ENCODE measurements at places on chromosomes 6 and 20.

- DNase-seq = no peak
These were observed 60.7 kb downstream of the BMP7 start for GRCh38 chr20:57205606-57206219.

DNA sequence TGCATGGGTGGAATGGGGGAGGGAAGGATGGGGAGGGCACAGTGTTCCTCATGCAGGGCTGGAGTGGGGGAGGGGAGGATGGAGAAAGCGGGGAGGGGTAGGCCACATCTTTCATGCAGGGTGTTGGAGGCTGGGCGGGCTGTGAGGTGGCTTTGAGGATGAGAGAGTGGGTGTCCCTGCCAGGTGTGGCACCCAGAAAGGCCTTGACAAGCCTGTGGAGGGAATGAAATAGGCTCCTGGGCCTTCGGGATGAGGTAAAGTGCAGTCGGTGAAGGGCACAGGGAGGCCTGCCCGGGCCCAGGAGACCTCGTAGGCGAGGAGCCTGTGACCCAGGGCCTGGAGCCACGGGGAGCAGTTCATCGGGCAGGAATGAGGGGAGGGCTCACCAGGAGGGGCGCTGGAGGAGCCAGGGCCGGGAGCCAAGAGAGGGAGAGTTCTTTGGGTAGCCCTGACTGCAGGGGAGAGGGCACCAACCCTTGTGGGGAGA, 7.6 kb downstream of the CEBPB start:
- DNase-seq = no peak

- DNase-seq = no peak
These were observed 46.2 kb upstream of the EEF1A1 start for GRCh38 chr6:73566954-73567591.

DNA sequence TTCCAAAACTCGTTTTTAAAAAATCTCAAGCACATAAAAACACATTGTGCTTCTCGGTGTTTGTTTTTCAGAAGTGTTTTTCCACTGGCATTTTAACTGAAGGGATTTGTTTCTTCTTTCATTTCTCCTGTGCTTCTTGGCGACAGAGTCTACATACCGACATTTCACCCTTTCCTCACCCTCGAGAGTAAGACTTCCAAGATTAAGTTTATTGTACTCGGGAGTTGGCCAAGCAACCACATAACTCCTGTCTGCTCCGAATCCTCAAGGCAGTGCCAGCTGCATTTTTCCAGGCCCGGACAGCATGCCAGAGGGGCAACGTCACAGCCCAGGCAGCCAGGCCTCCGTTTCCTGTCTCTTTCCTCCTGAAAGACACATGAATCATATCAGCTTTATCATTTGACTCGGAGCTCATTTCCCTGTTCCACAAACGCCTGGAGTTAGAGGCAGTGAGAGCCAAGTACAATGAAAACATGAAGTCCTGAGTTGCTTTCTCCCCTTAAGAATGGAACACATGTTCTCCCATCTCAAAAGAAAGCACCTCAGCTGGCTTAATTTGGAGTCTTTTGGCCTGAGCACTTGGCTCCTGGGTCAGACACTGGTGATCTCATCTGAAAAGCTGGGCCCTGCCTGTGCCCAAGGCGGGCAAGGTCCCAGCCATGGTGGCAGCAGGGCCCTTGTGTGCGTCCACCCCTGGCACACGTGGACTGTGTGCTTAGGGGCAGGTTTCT, 23.2 kb upstream of the FAM50B start:
- no peak for DNase-seq

DNA sequence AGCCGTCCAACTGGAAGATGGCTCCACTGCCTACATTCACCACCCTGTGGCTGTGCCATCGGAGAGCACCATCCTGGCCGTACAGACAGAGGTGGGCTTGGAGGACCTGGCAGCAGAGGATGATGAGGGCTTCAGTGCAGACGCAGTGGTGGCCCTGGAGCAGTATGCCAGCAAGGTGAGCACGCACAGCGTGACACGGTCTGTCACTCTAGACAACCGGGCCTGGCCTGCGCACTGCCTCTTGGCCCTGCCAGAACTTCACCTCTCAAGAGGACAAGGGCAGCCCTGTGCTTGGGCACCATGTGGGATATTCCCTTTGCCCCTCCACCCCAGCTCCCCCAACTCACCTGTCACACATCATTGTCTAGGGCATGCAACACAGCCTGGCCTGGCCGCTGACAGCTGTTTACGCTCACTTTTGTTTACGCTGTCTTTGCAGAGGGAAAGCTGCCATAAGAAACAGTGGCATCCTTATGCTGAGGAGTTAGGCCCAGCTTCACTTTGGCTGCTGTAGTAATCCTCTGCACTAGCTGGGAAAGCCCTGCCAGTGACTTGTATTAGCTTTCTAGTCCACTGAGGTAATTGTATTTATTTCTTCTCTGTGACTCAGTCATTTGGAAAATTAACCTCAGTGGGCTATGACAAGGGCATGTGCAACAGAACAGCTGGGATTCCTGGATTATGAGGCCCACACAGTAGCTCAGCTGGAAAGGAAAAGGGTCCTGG, 9.8 kb upstream of the DEF6 start:
- no peak for DNase-seq

GRCh38 chr20:2141600-2142575, 40.3 kb downstream of the STK35 start:
- no peak for DNase-seq

DNA sequence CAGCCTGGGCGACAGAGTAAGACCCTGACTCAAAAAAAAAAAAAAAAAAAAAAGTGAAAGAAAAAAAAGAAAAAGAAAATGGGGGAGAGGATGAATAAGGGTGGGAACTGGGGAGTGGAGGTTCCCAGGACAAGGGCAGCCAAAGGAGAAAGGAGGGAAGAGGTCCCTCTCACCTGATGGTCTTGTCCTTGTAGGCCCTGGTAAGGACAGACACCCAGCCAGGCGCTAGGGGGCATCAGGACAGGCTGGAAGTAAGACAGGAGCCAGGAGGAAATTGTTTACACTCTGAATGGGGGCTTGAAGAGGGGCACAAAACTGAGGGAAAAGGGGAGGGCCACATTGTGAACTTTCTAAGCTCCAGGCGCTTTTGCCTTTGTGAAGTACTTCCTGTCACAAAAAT, 2.3 kb upstream of the ALDH5A1 start:
- peak; percentile 26 for DNase-seq

- no peak for DNase-seq
These were observed 239.4 kb downstream of the PTPRK start for GRCh38 chr6:128280960-128281359.

- DNase-seq = no peak
These were observed 390.4 kb downstream of the HTR1B start for GRCh38 chr6:77072694-77073409.

GRCh38 chr6:159299566-159299965, 130.4 kb downstream of the FNDC1 start:
- no peak for DNase-seq

- DNase-seq = peak; percentile 50
These were observed 623 bp downstream of the MYBL2 start for GRCh38 chr20:43667341-43668132.

DNA sequence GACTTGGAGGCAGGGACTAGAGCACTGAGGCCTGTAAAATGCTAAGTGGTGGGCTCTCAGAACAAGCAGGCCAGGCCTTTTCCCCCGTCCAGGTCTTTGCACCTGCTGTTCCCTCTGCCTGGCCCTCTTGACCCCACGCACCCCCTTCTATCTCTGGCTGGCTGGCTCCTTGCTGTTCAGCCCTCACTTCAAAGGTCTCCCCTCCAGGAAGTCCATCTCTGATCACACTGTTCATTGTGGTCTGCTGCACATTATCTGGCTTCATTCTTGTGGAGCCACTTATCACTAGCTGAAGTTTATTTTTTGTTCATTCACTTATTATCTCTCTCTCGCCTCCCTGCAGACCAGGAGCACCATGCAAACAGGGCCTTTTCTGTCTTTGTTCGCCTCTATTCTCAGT, 24.5 kb downstream of the SLC13A3 start:
- no peak for DNase-seq

DNA sequence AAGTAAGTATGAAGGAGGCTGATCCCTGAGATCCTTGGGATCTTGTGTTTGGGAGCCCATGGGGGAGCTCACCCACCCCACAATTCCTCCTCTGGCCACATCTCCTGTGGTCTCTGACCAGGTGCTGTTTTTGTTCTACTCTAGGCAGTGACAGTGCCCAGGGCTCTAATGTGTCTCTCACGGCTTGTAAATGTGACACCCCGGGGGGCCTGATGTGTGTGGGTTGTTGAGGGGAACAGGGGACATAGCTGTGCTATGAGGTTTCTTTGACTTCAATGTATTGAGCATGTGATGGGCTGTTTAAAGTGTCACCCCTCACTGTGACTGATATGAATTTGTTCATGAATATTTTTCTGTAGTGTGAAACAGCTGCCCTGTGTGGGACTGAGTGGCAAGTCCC, 2.8 kb downstream of the HLA-G start:
- no peak for DNase-seq

- peak; percentile 25 for DNase-seq
These were observed 66.0 kb downstream of the PLAGL1 start for GRCh38 chr6:143941852-143942627.

- DNase-seq = no peak
These were observed 439 bp upstream of the F13A1 start for GRCh38 chr6:6320901-6321300.

DNA sequence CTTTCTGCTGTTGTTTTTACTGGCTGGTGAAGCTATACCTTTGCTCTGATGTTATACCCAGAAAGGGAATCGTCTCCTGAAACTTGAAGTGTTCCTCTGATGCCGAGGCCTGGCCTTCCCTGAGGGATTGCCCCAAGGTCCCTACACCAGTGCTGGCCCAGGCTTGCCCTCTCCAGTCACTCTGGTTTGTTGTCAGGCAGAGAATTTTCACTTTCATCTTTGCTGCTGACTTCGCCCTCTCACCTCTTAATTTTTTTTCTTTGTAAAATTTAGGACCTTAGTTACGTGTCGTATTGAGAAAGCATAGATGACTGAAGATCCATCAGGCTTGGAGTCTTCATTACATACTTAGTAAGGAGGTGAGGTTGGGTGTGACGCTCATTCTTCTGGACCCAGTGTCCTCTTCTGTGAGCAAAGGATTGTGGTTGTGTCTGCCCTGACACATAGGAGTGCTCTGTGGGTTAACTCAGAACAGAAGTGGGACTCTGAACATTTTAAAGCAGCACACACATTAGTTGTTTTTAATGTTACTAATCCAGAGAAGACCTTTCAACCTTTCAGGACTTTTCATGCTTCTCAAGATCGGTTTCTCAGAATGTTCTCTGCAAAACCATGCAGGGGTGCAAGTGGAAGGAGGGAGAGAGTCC, 45.4 kb downstream of the TULP4 start:
- peak; percentile 66 for DNase-seq

- no peak for DNase-seq
These were observed 186.6 kb downstream of the MTHFD1L start for GRCh38 chr6:151052021-151052646.

DNA sequence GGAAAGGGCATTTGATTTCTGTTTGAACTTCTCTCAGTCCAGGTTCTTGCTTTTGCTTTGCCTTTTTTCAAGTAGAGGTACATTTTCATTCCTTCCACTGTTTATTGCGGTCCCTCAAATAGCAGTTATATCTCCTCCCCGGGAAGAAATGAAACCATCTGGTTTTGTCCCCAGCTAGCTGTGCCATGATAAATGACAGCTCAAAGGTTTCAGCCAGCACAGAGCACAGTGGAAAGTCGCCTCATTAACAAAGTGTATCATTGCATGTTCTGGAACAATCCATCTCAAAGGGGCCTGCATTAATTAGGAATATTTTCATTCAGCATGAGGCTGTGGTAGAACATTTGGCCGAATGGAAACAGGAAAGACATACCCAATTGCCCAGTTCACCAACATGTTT, 146.0 kb downstream of the EDN3 start:
- DNase-seq = no peak

- no peak for DNase-seq
These were observed 290.3 kb downstream of the TAF4 start for GRCh38 chr20:61775423-61775822.

DNA sequence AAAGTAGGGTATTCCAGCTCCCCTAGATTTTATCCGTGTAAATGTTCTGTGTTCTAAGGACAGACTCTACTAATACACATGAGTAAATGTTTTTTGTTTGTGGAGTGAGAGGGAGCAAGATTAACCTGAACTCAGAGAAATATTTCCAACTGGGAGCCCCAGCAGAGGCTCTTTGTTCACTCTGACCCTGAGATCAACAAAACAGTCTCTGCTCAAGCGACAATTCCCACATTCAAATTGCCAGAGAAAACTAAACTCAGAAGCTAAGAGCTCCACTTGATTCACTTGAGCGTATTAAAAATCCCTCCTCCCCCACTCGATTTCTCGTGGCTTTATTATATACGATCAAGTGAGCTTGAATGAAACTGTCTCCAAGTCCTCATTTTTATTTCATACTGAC, 413.9 kb upstream of the JARID2 start:
- DNase-seq = no peak

- DNase-seq = peak; percentile 47
These were observed 546.6 kb downstream of the CD83 start for GRCh38 chr6:14664112-14664601.

GRCh38 chr6:129981598-129981997, 36.8 kb upstream of the L3MBTL3 start:
- no peak for DNase-seq

GRCh38 chr6:43703512-43704429, 16.2 kb upstream of the MRPS18A start:
- no peak for DNase-seq

GRCh38 chr6:111175109-111175508, 87.8 kb downstream of the SLC16A10 start:
- no peak for DNase-seq

GRCh38 chr6:424741-425417, 33.3 kb downstream of the IRF4 start:
- DNase-seq = no peak

GRCh38 chr6:134468633-134469032, 150.7 kb upstream of the SGK1 start:
- DNase-seq = no peak

DNA sequence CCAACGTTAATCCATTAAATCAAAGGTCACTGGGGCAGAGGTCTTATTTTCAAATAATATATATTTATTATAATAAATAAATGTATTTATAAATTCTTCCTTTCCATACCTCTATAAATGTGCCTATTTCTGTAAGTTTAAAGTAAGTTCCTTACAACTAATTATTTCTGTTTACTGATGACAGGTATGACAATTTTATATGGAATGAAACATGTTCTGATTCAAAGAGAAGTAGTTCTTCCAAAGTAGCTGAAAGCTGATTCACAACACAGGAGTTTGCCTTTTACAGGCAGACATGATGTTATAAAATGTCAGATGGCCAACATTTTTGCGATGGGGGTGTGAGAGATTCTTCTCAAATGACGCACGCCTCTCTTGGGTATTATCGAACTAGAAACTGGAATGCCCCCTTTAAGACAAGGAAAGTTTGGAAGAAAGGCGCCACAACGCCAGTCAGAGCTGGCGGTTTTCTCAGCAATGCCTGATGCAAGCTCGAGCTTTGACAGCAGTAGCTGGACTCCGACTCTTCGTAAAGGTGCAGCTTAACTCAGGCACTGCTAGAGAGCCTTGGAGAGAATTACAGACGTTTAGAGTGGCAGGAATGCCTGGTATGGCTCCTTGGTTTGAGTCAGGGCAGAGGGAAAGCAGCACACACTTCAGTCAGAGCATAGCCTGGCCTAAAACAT, 92.1 kb downstream of the FOXC1 start:
- DNase-seq = no peak

- DNase-seq = no peak
These were observed 150.4 kb upstream of the BMP5 start for GRCh38 chr6:56025795-56026194.

Data from GM20000 (cell line).